GM12864 (cell line): ENCODE measurements at places on chromosomes 7 and 10.

GRCh38 chr7:22879709-22880306 is 57.2 kb upstream of the TOMM7 start:
- DNase-seq = no peak

GRCh38 chr7:158549616-158550393 is 37.8 kb downstream of the PTPRN2 start:
- DNase-seq = no peak

DNA sequence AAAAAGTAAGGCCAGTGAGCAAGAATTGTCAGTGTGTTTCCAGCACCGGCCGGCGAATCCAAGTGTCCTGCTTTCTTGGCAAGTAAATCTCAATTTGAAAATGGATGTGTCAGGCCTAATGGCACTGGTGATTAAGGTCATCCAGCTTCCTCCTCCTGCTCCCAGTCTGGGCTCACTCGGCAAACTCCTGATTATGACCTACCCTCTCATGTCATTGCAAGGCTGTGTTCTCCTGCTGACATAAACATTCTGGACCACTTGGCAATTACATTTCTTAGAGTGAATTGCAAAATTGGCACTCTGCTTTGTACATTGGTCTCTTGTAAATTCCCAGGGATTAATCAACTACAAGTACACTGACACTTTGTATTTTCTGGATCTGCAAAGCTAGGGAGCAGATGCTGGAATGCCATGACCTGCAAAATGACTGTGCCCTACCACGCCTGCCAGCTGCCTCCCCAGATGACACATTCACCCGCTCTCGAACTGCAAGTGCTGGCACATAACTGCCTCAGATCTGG is 473.8 kb downstream of the KIF20B start:
- no peak for DNase-seq

GRCh38 chr7:50305583-50306493 is 1.3 kb downstream of the IKZF1 start:
- DNase-seq = no peak

GRCh38 chr7:103919272-103919868 is 70.1 kb downstream of the RELN start:
- DNase-seq = no peak

- DNase-seq = no peak
These were observed 10.4 kb downstream of the GRM3 start for GRCh38 chr7:86653919-86654659.

DNA sequence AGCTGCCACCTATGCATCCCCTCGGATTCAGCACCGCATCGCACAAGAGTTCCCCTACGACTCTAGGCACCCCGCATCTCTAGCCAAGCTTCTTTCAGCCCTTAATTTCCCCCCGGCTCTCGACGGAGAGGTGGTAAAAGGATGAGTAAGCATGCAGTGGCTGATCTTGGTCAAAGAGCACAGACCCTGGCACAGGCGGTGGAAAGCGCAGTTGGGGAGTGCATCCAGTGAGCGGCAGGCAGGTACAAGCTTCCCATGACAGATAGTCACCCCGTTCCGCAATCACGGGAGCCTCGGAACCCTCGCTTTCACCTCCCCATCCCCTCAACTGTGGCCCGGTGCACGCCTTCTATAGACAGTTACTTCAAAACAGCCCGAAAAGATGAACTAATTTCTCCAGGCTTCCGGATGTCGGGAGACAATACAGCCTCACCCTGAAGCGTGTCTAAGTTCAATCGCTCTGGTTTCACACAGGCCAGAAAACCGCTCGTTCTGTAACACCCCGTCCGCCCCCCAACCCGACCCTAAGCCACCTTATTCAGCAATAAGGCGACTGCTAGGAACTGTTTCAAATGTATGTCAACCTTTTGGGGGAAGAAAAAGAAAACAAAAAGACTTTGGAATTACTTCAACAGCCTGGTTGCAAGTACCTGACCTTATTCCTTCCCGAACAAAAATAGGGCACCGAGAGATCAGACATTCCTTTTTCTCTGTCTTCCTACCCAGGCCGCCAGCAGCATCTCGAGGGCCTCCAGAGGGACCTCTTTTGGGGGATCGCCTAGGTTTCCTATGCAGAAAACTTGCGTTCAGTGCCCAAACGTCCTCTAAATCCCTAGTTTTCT is 1.4 kb downstream of the RHEB start:
- no peak for DNase-seq

DNA sequence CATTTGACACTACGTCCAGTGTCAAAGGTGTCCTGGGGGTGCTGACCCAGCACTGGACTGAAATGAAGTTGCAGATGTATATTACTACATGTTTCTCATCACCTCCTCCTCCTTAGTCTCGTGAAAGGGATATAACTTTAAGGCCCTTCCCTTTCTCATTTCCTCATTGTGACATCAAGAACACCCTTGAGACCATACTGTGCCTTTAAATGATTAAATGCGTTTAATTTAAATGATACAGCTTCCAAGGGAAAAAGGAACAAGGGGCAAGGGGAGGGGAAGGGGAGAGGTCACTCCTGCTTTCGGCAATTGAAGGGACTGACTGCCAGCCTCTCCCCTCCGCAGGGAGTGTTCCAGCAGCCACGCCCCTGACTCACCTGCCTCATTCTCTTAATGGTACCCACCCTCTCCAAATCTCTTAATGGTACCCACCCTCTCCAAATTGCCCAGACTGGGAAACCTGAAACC is 80.5 kb upstream of the KMT2E start:
- DNase-seq = no peak

DNA sequence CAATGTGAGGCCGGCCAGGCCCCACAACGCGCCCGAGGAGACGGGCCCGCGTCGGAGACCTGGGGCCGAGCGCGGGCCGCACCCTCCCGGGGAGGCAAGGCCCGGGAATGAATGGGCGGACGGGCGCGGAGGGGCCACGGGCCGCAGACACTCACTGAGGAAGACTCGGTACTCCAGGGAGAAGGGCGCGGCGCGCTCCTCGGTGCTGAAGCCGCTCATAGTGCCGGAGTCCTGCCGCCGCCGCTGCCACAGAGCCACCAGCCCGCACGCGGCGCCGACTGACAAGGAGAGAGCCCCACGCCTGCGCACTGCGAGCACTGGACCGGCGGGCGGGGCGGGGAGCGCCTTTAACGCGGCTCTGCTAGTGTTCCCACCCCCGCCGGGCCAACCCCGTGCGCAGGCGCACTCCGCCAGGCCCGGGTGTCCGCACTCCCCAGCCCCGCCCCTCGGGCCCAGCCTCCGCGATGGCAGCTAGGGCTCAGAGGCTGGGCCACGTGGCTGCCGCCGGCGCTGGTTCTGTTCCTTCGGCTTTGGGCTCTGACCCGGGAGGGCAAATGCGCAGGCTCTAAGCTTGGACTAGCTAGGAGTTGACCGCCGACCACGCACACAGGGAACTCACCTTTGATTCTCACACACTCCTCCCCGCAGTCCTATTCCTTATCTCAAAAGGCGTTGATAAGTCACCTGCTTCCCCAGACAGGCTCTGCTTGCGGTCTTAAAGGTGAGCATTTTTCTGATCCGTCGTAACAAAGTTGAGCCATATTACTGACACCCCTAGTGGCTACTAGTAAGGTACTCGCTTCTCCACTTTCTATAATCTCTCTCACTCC is at the start of gene PPA1:
Gene PPA1, minus strand, starts transcription at position 321 of the 830 bp plus-strand sequence. Its CDS starts 102 bp downstream, at position 219.
- DNase-seq = peak; percentile 87

DNA sequence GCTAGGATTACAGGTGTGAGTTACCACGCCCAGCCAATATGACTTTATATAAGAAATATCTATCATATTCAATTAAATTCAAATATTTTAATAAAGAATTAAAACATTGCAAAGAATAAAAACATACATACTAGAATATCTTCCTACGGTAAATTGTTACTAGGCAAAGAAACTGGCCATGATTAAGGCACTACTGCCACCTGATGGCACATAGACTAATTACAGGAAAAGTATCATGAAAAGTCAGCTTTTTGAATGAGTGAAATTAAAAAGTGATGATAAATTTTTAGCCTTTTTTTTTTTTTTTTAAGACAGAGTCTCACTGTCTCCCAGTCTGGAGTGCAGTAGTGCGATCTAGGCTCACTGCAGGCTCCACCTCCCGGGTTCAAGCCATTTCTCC is 30.9 kb downstream of the MRPS33 start:
- DNase-seq = no peak

DNA sequence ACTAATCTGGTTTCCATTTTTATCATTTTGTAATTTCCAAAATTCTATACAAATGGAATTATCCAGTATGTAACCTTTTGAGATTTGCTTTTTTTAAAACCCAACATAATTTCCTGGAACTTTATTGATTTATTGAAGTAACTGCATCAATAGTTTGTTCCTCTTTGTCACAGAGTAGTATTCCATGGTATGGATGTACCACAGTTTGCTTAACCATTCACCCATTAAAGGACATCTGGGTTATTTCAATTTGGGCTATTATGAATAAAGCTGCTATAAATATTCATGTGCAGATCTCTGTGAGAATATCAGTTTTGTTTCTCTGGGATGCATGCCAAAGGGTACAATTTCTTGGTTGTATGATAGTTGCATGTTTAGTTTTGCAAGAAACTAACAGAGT is 2.9 kb downstream of the GPNMB start:
- DNase-seq = no peak

DNA sequence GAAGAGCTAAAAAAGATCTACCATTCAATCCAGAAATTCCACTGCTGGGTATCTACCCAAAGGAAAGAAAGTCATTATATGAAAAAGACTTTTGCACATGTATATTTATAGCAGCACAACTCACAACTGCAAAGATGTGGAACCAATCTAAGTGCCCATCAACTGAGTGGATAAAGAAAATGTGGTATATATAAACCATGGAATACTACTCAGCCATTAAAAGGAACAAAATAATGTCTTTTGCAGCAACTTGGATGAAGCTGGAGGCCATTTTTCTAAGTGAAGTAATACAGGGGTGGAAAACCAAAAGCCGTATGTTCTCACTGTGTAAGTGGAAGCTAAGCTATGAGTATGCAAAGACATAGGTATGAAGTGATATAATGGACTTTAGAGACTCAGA is 3.0 kb downstream of the ANXA7 start:
- no peak for DNase-seq

GRCh38 chr10:19707376-19707775 is 108.9 kb upstream of the PLXDC2 start:
- DNase-seq = no peak

- no peak for DNase-seq
These were observed 589 bp upstream of the ZFAND4 start for GRCh38 chr10:45673074-45673648.

GRCh38 chr7:158431941-158432347 is 155.7 kb downstream of the PTPRN2 start:
- DNase-seq = no peak

GRCh38 chr10:86706401-86706841 is 38.1 kb downstream of the LDB3 start:
- no peak for DNase-seq

GRCh38 chr7:82839555-82839954 is 323.1 kb downstream of the PCLO start:
- DNase-seq = no peak

- DNase-seq = no peak
These were observed 85.8 kb downstream of the CALD1 start for GRCh38 chr7:134865001-134865845.

- DNase-seq = peak; percentile 91
These were observed 29.9 kb upstream of the PDCD4 start for GRCh38 chr10:110841767-110842267.

GRCh38 chr10:119101366-119102098 is 2.4 kb upstream of the DENND10 start:
- DNase-seq = no peak

DNA sequence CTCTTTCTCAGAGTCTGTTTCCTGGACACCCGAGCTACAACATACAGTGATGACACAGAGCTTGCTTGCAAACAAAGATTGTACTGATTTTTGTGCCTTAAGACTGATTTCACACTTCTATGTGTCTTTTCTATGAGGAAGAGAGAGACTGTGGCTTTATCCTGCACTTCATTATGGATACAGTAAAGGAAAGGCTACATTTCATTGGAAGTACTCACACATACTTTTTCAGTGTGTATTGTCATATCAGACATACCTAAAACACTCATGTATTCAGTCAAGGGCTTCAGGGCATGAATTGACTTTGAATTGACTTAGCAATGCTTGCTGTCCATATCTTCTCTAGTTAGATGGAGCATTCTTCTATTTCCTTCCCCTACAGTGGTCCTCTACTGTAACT is 135.5 kb upstream of the IMMP2L start:
- no peak for DNase-seq

GRCh38 chr7:111212857-111213523 is 122.1 kb downstream of the LRRN3 start:
- DNase-seq = no peak
